SW480 (cell line): ENCODE measurements at places on chromosomes 4 and X.

DNA sequence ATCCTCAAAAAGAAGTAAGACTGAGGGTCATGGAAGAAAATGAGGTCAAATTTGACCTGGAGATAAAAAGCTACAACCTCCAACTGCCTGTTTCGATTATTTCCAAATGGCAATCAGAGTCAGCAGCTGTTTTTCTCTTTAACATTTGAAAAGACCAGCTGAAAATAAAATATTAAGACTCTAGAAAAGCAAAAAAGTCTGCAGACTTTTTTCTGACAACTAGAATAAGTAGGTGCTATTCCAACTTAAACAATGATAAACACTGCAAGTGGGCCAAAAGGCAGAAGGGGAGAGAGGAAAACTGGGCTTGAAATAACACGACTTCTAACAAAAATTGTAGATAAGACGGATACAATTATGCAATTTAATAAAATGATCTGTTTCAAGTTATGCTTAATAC, 110.4 kb downstream of the LRBA start:
- no peak for DNase-seq

GRCh38 chr4:67393699-67394281, 151.5 kb downstream of the CENPC start:
- no peak for DNase-seq

- DNase-seq, result peak; percentile 95
Observed at GRCh38 chrX:136130931-136131833, 16.2 kb upstream of the FHL1 start.

DNA sequence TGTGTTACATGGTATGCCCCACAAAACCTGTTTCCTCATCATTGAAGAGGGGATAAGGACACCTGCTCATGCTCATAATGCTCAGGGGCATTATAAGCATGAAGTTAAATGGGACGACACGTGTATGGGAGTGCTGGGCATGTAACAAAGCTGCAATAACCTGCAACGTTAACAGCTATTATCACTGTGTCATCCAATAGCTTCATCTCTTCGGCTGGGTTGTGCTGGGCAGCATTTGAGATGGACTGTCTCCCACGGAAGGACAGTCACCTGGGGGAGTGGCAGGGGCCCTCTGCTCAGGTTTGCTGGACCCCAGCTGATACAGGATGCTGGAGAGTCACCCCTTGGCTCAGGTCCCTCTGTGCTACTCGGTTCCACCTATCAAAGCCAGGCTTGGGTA, 94.5 kb downstream of the NSUN7 start:
- DNase-seq, result no peak

DNA sequence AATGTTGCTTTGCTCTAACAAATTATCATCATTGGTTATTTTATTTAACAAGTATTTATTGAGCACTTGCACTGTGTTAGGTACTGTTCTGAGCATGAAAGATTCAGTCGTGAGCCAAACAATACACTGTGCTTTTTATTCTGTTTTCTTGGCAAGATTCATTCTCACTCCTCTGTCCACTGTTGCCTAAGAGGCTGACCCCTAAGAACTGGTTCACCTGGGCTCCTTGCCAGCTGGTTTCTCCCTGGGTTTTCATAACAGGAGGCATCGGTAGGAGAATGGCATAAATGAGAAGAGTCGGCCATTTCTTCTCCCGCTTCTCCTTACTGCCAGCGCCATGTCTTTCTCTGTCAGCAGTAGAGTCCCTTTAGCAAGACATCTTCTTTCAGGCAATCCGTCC, 243.7 kb upstream of the DIAPH2 start:
- DNase-seq, result no peak

- DNase-seq, result peak; percentile 13
Observed at GRCh38 chrX:72045552-72046277, 86.0 kb downstream of the RTL5 start.

- DNase-seq, result peak; percentile 61
Observed at GRCh38 chrX:111581086-111581485, 69.6 kb downstream of the SERTM2 start.

GRCh38 chrX:8432396-8432795, 32.2 kb upstream of the VCX3B start:
- no peak for DNase-seq

- DNase-seq, result no peak
Observed at GRCh38 chr4:5972571-5972970, 45.7 kb downstream of the C4orf50 start.

DNA sequence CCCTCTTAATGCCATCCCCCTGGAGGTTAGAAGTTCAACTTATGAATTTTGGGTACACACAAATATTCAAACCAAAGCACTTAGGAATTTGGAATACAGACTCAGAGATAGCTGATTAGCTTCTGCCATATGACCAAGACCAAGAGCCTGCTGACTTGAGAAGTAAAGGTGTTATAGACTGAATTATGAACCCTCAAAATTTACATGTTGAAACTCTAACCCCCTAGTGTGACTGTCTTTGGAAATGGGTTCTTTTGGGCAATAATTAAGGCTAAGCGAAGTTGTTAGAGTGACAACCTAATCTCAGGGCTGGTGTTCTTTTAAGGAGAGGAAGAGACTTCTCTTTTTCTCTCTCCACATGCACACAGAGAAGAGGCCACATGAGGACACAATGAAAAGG, 151.2 kb downstream of the COX18 start:
- no peak for DNase-seq

DNA sequence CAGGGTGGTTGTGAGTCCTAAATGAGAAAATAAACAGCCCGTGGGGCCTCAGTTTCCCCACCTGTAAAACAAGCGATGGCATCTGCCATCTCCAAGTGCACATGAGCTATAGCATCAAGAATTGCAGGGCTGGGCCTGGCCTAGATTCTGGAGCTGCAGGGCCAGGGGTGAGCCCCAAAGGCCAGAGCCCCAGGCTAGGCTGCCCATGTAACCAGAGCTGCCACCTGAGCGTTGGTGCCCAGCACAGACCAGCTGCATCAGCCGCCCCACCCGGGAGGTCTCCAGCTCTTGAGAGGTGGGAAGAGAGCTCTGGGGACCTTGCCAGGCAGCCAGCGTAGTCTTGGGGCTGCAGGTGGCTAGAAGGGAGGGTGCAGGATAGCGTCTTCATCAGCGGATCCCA, 27.0 kb upstream of the GPR78 start:
- no peak for DNase-seq

DNA sequence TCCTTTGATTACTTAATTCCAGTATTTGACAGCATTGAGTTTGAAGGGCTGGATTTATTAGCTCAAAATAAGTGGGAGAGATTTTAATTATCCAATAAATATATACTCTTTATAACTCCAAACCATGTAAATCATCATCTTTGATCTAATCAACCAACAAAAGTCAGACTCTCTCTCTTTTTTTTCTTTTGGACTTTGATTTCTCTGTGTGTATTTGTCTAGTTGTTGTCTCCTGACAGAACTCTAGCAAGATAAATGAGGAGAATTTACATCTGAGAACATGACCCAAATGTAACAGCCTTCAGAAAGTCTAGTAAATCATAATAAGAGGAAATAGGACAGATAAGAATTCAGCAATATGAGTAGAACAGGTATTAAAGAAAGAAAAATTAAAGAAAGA, 567.1 kb downstream of the PPARGC1A start:
- DNase-seq, result no peak

GRCh38 chr4:10095296-10095991, 21.2 kb downstream of the WDR1 start:
- DNase-seq, result no peak
